ENCODE measurements at places on chromosomes 12 and 14.

DNA sequence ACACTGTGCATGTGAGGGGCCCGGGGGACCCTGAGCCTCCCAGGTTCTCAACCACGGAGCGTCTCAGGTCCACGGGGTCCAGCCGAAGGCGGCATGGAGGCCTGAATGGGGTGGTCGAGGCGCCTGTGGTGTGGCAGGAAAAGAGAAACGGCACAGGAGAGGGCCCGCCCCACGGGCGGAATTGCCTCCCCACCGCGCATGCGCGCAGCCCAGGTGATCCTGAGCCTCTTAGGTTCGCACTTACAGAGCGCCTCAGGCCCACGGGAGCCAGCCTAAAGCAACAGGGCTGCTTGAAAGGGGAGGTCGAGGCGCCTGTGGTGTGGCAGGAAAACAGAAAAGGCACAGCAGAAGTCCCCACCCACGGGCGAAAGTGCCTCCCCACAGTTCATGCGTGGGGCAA is 311.0 kb downstream of the ALG10 start:
- no peak for DNase-seq

- DNase-seq = no peak
Measured at GRCh38 chr12:129332286-129332685, 479.0 kb downstream of the GLT1D1 start.

DNA sequence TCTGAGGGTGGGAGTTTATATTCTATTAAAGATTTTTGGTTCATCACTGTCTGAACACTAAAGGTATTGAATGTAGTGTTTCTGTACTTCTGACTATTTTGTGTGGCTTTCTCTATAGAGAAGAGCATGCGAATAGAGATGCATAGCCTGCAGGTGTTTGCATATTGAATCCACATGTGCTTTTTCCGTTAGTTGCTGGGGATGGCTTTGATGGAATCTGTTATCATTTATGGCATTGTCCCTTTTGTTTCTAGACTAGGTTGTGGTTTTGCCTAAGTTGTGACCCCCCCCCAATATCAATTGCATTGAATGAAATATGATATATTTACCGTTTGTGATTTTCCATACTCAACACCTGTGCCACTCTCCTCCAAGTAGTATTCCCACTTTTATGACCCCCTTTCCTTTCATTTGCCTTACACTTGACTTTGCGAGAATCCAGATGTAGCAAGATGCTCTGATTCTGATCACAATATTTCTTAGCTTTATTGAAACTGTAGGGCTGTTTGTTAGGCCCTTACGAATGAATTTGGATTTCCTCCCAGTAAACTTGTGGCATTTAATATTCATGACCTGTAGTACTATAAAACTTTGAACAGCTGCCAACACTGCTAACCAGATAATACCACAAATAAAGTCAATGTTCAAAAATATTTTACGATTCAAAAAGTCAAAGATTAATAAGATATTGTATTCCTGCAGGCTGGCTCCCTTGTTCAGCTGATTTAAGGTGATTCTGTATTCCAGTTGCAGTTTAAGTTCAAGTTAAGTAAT is 176.4 kb downstream of the TMTC2 start:
- no peak for DNase-seq

GRCh38 chr12:80044694-80045046 is 54.7 kb upstream of the OTOGL start:
- DNase-seq = no peak

- no peak for DNase-seq
Measured at GRCh38 chr14:69137843-69138535, 14.9 kb downstream of the DCAF5 start.

DNA sequence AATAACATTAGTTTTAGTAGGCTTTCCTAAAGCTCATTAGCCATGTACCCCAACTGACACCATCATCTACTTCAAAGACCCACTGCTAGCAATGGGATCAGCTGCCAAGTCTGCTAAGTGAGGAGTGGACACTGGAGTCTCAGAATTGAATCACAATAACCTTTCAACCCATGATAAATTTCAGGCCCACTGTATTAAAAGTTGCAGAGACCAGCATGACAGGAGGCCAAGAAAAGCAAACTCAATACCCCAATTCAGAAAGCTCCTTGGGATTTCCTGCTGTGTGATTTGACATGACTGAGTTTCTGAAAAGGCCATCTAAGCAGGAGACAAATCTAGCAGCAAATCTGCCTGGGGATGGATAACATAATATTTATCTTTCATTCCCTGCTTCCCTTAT is 320.7 kb downstream of the NELL2 start:
- no peak for DNase-seq

DNA sequence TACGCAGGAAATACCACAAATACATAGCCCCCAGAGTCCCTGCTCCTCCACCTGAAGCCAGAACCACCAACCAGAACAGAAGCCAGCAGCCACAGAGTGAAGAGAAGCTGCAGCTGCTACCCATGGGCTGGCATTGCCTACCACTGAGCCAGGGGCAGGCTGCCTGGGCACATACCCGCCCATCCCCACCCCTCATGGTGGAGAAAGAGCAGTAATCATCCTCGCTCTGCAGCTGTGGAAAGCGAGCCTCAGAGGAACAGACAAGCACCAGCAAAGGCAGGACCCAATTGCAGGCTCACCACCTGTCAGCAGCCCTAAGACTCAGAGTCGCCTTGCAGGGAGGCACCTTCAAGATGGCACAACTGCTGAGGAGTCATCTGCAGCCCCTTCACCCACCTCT is 11.2 kb upstream of the CD9 start:
- no peak for DNase-seq

GRCh38 chr14:68557648-68558047 is 235.2 kb downstream of the ZFP36L1 start:
- DNase-seq = no peak

- peak; percentile 44 for DNase-seq
Measured at GRCh38 chr12:106753526-106753925, 21.0 kb upstream of the RIC8B start.

DNA sequence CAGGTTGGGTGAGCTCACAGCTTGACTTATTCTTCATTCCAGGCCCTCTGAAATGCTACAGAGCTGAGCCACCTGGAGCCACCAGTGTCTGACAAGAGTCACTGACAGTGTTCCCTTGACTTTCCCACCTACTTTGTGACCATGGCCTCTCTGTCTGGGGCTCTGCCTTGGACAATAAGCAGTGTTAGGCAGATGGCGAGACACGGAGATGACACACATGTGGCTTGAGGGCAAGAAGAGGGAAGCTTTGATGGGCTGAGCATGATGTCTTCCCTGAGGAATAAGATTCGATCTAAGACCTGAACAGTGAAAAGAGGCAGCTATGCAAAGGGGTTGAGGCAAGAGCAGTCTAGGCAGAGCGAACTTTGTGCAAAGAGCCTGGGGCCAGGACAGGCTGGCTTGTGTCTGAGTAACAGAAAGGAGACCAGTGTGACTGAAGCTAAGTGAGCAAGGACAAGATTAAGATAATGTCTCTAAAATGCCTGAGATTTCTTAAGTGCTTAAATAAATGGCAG is 105.5 kb downstream of the NUAK1 start:
- no peak for DNase-seq

DNA sequence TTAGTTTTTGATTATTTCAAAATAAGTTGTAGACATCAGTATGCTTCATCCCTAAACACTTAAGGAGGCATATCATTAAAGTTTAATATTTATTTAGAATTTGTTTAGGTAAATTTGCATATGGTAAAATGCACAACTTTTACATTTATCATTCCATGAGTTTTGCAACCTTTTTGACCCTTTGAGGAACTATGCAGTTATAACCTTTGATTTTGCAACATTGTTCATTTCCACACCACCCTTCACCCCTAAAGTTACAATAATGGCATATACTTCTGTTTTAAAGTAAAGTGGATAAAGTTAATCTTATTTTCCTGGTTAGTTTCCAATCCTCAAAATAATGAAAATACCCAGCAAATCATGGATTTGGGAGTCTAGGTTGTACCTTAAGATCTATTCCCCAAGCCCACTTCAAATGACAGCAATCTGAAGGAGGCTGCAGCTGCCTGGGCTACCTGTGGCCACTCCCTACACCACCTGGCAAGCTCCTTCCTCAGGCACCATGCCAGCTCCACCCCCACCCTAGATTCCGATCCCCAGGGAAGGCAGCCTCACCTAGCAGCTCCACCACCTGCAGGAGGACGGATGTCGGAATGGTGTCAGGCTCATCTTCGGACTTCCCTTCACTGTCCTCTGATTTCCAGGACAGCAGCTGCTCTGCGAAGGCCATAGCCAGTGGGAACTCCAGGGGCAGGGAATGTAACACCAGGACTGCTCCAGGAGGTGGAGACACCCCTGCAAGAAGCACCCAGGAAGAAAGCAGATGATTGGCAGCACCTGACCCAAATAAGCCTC is 65.1 kb downstream of the TRAFD1 start:
- DNase-seq = no peak

GRCh38 chr12:113292091-113292490 is 42.8 kb downstream of the SLC8B1 start:
- DNase-seq = no peak

DNA sequence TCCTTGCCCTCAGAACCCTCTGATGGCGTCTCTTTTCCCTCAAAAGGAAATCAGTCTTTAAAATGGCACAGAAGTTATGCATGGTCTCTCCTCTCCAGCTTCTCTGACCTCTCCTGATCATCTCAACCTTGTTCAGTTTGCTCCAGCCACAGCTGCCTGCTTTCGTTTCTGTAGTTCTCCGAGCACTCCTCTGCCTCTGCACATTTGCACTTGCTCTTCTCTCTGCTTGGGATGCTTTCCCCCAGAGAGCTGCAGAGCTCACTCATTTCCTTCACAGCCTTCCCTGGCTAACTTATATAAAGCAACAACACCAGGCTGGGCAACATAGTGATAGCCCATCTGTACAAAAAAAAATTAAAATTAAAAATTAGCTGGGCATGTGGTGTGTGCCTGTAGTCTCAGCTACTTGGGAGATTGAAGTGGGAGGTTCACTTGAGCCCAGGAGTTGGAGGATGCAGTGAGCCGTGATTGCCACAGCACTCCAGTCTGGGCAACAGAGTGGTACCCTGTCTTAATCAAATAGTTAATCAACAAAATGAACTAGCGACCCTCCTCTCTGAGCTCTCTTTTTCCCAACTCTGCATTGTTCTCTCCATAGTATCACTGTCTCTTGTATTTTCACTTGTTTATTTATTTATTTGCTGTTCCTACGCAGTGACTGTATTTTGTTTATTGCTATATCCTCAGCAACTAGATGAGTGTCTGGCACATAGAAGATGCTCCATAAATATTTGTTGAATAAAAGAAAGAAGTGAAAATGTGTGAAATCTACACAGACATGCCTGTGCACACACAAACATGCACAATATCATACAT is 37.7 kb downstream of the PPFIBP1 start:
- DNase-seq = no peak

DNA sequence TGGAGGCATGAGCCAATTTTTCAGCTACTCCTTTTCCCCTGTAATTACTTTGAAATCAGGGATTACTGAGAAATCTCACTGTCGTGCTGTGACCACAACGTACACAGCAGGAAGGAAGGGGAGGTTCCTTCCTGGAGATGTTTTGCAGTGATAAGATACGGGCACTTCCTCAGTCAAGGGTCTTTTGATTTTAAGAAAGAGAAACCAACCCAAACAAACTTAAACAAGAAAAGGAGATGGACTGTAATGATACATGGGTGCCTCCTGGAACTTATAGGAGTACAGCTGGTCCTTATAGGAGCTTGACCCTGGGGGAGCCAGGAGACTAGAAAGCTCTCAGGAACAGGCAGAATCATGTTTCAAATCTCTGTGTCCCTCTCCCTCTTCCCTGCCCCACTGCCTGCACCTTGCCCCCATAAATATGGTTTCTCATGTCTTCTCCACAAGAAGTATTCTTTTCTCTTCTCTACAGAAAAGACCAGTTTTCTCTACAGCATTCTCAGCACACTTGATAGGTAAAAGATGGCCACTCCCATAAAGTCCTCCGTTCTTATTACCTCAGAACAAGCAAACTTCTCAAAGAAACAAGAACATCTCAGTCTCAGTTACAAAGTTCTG is 281.1 kb upstream of the AMIGO2 start:
- DNase-seq = no peak

GRCh38 chr12:121159467-121160307 is 27.0 kb downstream of the P2RX7 start:
- no peak for DNase-seq

DNA sequence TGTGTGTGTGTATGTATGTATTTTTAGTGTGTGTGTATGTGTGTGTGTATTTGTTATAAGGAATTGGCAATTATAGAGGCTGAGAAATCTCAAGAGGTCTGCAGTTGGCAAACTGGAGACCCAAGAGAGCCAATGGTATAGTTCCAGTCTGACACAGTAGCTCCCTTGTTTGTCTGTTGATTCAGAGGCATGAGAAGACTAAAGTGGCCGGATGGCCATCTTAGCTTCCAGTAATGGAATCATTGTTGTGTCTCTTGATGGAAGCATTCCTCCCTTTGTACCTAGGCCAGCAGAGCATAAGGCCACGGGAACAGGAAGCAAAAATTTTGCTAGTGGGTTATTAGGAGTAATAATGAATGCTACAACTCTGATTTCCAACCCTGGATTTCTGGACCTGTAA is 460.6 kb downstream of the TMTC2 start:
- DNase-seq = no peak

DNA sequence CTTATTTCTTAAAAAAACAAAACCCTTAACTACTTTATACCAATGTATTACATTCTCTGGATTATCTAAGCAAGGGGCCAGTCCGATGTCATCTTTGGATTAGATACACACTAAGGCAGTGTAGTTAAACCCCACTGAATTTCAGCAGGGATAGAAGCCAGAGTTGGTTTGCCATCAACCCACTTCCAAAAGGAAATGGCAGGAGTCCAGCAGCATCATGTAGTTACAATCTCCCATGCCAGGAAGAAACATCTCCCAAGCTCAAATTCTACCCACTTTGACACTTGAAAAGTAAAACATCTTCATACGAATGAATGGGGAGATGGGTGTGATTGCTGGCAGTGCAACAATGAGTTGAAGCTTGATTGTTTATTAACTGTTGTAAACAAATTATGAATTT is 203.5 kb upstream of the PLXNC1 start:
- no peak for DNase-seq

- DNase-seq = no peak
Measured at GRCh38 chr12:23540572-23540971, 408.9 kb downstream of the SOX5 start.

- DNase-seq = no peak
Measured at GRCh38 chr14:50871914-50872732, at the start of gene ABHD12B. Gene ABHD12B (plus strand): TSS chr14:50872053. CDS start chr14:50872175, 122 bp downstream.

DNA sequence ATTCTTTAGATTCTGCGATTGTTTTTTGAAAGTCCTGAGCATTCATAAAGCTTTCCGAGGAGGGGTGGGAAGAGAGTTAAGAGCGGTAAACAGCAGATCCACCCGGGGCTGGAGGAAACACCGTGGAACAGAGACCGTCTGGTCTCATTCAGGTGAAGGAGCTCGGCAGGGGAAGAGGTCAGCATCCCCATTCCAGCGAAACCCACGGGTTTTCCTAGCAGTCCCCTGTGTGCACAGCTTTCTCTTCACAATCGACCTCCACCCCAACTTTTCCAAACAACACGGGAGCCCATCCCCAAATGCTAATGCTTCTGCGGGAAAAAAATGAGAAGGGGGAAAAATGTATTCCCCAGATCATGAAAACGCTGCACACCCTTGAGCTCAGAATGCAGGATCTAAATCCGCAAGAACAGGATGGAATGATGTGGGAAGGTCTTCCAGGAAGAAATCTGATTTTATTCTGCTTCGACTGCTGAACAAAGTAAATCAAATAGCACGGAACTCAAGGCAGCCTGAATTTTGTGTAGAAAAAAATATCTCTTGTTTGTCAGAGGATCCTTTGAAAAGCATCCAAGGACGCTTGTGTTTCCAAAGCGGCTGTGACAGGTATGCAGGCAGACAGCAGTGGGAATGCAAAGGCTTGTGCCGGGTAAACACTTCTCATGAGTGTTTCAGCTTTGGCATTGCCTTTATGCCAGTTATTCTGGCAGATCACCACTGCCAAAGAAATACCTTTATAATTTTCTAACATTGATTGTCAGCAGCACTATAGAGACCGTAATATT is 128.8 kb downstream of the NDUFA12 start:
- DNase-seq = no peak
